ENCODE measurements at places on chromosomes 1 and 21.

GRCh38 chr1:118136187-118136941 lies 48.7 kb downstream of the SPAG17 start:
- DNase-seq = no peak

DNA sequence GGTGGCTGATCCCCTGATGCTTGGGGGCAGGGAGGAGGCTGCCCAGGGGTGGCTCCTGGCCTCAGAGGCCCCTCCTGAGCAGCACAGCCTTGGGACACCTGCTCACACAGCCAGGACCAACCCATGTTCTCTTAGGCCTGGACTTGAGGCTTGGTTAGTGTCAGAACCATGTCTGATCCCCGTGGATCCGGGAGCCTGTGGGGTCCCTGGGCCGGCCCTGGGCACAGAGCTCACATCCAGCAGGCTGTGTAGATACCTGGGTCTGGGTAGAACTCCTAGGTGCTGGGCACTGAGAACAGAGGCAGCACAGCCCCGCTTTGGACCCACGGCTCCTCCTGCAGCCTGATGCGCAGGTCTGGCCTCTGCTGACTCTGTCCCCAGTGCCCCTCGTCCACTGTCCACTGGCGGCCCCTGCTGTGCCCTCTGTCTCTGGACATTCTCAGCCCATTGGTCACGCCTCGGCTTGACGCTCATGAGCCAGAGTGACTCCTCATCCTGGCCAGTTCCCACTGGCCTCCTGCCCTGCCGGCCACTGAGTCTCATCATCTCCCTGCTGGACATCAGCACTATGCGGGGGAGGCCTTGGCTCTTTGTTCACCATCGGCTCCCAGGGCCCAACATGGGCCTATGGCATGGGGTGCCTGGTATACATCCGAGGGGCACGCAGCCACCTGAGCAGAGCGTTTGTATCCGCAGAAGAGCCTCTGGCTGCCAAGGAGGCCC lies 70.2 kb downstream of the TRIM11 start:
- DNase-seq = no peak

GRCh38 chr1:39337067-39337466 lies 132.6 kb downstream of the MACF1 start:
- no peak for DNase-seq

GRCh38 chr1:199759268-199759730 lies 268.2 kb upstream of the NR5A2 start:
- no peak for DNase-seq

DNA sequence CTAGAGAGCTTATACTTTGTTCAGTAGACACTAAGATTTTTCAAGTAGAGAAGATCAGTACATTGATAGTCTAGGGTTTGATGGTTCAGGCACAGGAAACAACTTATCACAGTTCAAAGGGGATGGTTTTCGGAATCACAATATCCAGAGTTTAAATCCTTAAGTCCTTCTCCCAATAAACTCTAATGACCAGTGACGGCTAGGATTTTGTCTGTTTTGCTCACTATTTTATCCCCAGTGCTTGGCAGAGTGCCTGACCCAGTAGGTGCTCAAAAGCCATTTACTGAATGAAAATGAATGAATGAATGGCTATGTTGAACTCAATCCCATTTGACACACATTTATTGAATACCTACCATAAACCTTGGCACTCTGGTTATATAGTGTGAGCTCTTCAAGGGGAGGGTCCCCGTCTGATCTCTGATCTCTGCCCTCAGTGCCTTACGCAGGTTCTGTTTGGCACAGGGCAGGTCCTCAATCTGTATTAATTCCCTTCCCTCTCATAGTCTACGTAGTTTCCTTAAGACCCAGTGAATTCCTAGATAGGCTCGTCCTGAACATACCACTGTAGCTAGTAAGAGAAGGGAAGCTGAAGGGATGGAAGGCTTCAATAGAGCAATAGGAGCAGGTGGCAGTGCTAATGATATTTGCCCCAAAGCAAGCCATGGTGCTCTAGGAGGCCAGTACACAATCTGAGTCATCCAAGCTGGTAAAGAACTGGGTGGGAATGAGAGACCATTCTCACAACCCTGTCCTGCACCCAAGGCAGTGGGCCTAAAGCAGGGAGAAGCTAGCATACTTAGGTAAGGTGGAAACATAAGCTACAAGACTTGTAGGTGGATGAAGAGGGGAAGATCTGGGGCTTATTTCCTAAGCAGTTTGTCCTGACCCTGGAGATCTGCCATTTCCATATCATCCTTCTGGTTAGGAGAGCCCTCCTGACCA lies 53.4 kb downstream of the DMAP1 start:
- no peak for DNase-seq

- DNase-seq = no peak
Observed at GRCh38 chr1:117793413-117793812, 136.0 kb downstream of the GDAP2 start.

GRCh38 chr1:204979306-204979705 lies 63.7 kb upstream of the CNTN2 start:
- DNase-seq = no peak

GRCh38 chr1:186849271-186849671 lies 20.5 kb downstream of the PLA2G4A start:
- no peak for DNase-seq

GRCh38 chr1:213531369-213532310 lies 456.1 kb upstream of the PROX1 start:
- no peak for DNase-seq

DNA sequence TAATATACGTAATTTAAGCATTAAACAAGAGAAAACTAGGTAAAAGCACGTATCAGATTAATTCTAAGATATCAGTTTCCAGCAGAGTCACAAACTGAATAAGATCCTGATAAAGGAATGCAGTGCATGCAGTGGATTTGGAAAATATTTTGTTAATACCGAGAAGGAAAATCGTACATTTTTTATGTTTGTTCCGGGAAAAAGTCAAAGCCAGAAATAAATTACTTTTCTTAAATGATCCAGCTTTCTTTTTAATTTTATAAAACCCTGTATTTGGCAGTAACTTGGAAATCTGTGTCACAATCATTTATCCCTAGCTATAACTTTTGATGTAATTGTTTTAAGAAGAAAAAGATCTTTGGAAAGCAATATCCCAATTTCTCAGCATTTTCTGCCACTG lies 955 bp downstream of the PALMD start:
- DNase-seq = no peak

DNA sequence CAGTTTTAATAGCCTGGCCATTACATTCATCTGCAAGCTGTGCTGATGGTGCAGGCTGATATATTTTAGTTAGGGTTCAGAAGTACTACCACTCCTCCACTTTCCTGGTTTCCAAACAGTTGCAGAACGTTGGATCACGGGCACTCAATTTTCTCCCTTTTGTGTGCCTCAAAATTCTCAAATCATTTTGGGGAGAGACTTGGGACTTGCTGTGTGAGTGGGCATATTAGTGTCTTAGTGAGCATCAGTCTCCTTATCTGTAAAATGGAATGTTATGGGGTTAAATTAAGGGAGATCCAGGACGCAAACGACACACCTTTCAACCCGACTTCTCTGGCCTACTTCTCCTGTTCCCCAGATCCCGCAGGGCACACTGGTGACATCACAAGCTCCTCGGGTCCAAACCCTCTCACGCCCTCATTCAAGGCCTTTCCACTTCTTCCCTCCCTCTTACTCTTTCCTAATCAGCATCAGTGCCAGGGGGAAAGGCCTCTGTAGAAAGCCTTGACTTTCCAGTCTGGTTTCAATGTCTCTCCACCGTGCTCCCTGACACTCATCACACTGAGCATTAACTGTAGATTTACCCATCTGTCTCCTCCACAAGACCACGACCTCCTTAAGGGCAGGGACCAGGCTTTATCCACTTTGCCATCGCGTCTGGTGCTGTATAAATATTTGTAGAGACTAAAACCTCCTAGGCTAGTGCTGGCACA lies 1.2 kb downstream of the PIGP start:
- no peak for DNase-seq

- peak; percentile 81 for DNase-seq
Observed at GRCh38 chr1:44246806-44247205, 33.5 kb downstream of the DMAP1 start.

- DNase-seq = no peak
Observed at GRCh38 chr1:5721634-5722215, 270.5 kb downstream of the NPHP4 start.

DNA sequence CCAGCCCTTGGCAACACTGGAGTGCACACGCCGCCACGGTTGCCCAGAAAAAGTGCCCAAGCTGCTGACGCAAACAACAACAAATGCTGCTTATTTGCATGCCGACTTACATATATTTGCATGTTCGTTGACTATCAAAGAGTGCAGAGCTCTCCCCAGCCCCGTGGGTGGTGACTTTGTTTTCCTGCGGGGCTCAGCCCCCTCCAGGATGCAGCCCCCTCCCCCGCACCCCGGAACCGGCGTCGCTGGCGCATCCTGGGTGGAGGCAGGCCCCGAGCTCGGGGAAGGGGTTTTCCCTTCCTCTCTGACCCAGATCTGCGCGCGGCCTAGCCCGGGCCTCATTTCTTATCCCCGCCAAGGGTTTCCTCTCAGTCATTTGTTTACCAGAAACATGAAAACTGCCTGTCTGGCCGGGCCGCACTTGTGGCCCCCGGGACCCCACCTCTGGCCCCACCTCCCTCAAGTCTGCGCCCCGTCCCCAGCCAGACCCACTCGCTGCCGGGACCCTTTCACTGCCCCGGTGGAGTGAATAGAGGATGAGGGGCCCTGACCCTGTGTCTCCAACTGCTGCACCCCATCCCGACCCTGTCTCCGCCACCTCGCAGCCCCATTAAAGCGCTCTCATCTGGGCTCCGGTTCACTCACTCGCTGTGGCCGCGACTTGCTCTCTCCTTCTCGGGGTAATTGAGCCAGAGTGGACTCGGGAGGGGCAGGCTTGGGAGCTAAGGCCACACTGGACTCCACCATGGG lies 5.5 kb downstream of the TNFRSF25 start:
- DNase-seq = no peak

GRCh38 chr1:201229771-201230635 lies 39.4 kb downstream of the IGFN1 start:
- no peak for DNase-seq

DNA sequence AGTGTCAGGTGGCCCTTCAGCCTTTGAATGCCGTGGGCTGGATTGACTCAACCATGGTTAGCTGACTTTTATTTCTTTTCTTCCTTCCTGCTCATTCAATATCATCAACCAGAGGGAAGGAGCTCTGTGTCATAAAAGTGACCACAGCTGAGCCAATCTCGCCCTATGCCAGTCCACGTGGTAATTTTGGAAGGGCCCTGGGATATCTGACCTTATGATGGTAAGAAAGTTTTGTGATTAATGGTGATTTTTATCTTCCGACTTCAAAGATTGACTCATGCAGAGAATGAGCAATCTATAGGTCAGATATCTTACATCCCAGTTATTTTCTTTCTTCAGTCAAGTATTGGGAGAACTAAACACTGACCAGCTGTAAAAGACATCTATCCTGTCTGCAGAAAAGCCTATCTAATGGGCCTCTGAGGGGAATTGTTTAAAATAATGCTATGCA lies 170.3 kb downstream of the ZC3H11B start:
- no peak for DNase-seq

DNA sequence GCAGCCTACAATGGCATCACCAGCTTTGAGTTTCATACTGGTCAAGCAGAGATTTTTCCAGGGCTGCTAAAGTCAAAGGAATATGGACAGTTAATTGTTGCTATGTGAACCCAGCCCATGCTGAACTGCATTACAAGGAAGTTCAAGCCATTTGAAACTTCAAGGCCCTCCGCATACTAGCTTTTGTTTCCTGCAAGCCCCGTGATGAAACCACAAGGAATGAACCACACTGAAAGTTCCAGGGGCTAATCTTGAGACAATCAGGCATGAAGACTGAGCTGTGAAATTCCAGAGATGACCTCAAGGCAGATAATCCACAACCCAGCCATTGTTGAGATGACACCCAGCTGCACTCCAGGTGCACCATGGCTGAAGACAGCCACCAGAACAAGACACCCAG lies 180.8 kb downstream of the C1orf21 start:
- DNase-seq = no peak

GRCh38 chr1:18426580-18426979 lies 54.1 kb upstream of the KLHDC7A start:
- no peak for DNase-seq

GRCh38 chr1:20442920-20443625 lies 42.9 kb downstream of the CAMK2N1 start:
- DNase-seq = no peak

DNA sequence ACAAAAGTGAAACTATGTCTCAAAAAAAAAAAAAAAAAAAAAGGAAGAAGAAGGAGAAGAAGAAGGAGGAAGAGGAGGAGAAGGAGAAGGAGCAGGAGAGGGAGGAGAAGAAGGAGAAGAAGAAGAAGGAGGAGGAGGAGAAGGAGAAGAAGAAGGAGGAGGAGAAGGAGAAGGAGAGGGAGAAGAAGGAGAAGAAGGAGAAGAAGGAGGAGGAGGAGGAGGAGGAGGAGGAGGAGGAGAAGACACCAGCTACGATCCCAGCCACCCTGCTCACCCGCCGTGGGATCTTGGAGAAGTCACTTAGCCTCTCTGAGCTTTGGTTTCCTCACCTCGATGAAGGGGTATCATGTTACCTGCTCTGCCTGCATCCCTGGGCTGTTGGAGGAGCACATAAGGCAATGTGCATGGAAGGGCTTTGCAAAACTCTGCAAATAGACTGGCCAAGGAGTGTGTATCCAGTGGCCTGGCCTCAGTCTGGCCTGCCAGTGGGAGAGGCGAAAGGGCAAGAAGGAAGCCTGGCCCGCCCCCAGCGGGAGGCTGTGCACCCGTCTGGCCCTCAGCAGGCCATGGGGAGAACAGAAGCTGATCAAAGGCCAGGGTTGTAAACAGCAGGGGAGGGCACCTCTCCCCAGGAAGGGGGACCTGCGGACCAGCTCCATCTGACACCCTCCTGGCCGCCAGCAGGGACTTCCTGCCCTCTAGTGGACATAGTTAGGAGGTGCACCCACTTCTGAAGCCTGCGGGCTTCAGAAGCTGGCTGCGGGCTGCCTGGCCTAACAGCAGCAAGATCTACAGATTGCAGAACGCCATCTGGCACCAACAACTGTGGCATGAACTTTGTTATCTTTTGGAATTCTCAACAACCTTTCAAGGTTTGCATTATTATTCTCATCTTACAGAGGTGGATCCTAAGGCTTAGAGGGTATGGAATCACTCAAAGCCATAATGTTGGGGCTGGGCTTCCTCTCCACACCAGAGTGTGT lies 19.2 kb upstream of the CDK18 start:
- peak; percentile 72 for DNase-seq

DNA sequence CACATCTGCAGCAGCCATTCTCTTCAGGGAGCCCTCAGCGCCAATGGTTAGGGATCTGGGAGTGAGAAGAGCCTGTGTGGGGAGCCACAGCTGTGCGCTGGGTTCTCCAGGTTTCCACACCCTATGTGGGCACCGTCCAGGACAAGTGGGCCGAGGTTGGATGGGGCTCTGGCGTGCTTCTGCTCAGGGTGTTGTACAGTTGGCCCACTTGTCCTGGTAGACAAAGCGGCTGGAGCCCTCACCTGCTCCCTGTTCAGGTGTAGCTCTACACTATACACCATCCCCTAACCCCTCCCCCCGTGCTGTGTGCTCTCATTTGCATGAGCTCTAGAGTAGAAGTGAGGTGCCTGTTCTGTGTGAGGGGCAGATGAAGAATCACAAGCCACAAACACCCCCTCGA lies 12.2 kb downstream of the SH3BP5L start:
- no peak for DNase-seq

Measured in NCI-H510A (cell line).